NCI-H82 (cell line): ENCODE measurements at places on chromosomes 3 and 15.

- no peak for DNase-seq
These were observed 96.7 kb upstream of the KLHL25 start for GRCh38 chr15:85891470-85891869.

DNA sequence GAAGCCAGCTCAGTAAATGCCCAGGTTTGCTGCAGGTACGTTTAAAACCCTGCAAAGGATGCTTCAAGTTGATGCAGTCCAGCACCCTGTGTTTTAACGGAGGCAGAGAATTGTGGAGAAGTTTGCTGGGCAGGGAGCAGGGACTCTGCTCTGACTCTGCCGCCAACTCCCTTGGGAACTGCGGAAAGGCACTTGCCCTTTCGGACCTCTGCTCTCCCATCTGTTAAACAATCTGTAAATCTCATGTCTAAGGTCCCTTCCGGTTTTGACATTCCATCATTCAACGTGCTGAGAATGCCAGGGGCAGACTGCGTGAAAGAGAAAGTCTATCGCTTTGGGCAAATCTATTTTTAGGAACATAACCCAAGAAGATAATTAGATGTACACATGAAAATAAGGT, 184.5 kb downstream of the OPA1 start:
- peak; percentile 71 for DNase-seq

DNA sequence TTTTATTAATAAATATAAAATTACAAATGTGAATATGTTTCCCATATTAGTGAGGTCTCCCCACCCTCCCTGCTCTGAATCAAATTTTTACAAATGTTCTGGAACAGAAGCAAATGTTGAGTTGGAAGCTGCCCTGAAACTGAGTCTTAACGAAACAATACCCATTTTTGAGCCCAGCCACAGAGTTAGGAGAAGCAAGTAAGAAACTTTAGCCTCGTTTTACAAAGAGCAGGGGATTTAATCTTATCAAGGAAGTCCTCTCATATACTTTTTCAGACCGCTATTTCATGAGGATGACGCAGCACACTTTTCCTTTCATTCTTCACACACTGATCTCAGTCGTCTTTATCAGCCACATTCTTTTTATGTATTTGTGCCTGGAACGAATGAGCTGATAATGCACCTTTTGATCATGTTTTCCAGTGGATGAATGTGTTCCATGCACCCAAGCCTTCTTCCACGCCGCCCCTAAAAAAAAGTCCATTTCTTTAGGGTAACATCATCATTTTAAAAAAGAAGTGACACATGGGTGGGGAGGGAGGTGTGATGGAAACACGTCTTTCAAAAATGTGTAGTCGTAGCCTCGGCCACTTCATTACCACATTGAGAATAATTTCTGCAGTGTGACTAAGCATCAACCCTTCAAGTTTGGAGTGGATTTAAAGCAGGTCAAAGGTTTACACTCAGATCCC, 48.1 kb downstream of the SETMAR start:
- no peak for DNase-seq

GRCh38 chr15:48890375-48890972, 12.5 kb downstream of the EID1 start:
- no peak for DNase-seq

GRCh38 chr3:157515398-157515797, 12.2 kb upstream of the VEPH1 start:
- DNase-seq, result no peak

- DNase-seq, result peak; percentile 57
These were observed 114.0 kb upstream of the ALDH1A3 start for GRCh38 chr15:100765467-100766241.

- no peak for DNase-seq
These were observed 29.1 kb downstream of the RUVBL1 start for GRCh38 chr3:128094295-128095151.

DNA sequence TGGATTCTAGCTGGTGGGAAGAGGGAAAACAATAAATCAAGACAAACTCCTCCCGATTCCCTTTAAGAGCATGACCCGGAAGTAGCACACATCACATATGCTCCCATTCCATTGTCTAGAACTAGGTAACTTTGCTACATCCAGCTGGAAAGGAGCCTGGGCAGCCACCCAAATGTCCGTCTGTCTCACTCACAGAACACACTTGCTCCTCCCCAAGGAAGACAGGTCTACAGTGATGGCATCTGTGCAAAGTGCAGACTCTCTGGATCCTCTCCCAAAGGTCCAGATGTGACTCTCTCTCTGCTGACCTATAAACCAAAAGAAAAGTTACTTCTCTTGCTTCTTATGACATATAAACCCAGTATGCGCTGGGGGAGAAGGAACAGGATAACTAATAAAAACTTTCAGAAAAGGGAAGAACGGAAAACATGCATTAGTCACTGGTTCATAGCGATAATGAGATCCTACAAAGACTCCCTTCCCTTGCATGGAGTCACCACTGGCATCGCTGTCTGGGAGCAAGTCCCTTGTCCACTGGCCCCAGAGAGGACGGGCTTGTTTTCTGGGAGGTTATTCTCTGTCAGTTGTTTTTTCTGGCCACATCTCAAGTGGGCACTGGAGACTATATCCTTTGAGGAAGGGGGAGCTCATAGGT, 29.8 kb upstream of the EPHB3 start:
- DNase-seq, result no peak

DNA sequence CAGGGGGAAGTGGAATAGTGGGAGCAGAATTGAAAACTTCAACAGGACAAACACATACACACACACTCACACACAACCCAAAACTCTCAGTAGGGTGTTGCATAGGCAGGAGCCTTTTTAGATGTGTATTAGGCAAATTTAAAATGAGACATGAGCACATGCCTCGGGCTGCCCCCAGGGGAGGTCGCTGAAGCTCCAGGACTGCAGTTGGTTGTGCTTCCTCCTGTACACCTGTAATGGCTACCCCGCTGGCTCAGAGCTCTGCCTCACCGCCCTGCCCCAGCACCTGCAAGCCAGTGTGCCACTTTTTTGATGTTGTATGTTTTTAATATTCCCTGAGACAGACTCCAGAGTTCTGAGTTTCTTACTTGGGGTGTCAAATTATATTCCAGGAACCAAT, 303.4 kb upstream of the NR2E3 start:
- no peak for DNase-seq

- DNase-seq, result peak; percentile 83
These were observed 100.0 kb upstream of the IGF1R start for GRCh38 chr15:98548139-98548971.
